Stimulated activated CD4-positive, alpha-beta T cell treated with anti-CD3 and anti-CD28 coated beads, Interleukin-1b, Interleukin-23, amount 100 ng/mL, for 1 hour (primary cell): ENCODE measurements at places on chromosomes 5 and 9.

GRCh38 chr9:71783120-71783523 is 14.8 kb upstream of the CEMIP2 start:
- peak; percentile 60 for DNase-seq

DNA sequence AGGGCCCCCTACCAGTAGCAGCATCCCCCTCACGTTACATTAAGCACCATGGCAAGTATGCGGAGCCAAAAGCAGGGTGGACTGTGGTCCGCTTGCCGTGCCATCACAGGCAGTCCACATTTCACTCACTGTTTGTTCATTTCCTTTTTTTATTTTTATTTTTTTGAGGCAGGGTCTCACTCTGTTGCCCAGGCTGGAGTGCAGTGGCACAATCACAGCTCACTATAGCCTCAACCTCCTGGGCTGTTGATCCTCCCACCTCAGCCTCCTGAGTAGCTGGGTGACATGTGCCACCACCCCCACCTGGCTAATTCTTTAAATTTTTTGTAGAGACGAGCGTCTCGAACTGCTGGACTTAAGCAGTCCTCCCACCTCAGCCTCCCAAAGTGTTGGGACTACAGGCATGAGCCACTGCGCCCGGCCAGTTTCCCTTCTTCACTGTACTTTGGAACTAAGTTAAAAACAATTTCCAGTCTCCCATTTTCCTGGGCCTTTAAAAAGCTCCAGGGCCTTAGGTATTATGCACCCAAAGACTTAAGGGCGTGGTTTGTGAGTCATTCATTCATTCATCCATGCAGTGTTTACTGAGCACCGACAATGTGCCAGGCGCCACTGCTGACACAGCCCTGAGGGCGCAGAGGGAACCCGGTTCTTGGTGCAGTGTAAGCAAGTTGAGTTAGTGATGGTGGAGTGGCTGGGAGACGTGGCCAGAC is 19.9 kb downstream of the PRRX2 start:
- DNase-seq: no peak

GRCh38 chr9:112069318-112070169 is 105.6 kb downstream of the SUSD1 start:
- DNase-seq: no peak

GRCh38 chr9:83239747-83240146 is 176.8 kb upstream of the RASEF start:
- no peak for DNase-seq

DNA sequence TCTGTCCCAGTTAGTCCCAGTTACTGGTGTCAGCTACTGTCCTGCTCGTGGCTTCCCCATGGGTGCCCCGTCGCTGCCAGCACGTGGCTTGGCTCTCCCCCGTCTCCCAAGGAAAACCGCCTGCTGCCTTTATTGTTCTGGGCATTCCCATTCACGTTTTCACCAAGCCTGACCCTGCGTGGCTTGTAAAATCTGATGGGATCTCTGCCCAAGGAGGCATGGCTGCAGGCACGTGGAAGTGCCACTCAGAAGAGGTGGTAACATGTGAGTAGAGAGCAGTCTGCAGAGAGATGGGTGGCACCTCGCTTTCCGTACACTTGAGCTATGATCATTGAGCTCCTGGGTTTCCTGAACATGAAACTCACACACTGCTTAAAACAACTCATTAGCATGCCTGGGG is 429.2 kb upstream of the KLF4 start:
- no peak for DNase-seq

DNA sequence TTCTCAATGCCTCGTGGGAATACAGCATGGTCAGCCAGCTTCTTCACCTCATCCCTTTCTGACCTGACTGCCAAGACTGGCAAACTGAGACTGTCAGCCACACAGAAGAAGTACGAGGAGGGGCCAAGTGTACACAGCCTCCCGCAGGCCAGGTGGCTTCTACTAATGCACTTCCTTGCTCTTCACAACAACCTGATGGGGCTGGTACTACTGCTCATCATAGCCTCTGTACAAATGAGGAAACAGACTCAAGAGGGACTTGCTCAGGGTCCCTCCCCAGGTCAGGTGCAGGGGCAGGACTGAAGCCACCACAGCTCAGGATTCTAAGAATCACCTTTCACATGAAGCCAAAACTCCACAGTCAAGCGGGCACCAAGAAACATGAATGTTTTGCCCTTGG is 21.3 kb downstream of the NIPAL4 start:
- no peak for DNase-seq

GRCh38 chr5:116464144-116464708 is 110.4 kb downstream of the SEMA6A start:
- DNase-seq: no peak

- DNase-seq: no peak
Measured at GRCh38 chr9:90201766-90202165, 440.9 kb downstream of the DIRAS2 start.

DNA sequence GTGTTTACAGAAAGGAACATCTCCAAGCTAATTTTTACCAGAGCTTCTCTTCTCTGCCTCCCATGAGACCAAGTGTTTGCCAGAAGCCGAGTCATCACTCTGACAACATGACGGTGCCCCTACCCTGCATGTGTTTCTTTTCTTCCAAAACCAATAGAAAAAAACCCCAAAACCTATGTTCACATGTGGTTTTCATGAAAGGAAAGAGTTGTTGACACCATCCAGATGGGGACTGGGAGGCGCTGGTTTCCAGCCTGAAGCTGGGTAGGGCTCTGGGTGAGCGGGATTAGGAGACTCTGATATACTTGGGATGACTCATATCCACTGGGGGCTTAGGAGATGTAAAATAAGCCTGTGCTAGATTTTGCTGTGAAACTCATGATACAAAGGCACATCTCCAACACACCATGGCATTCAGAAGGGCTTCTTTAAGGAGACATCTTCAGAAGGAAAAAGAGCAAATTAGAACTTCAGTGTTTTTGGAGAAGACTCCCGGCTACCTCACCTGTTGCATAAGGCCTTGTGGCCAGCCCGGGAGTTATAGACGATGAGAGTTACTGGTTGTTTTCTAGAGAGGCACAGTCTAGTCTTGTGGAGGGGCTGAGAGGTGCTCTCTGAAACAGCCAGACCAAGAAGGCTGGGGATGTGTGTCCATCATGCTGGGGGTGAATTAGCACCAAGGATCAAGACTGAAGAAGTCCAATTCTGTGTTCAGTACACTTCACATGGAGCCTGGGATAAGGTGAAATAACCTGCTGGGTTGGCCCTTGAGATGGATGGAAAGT is 108.9 kb upstream of the LHFPL2 start:
- DNase-seq: no peak

- no peak for DNase-seq
Measured at GRCh38 chr5:2914981-2915484, 163.6 kb upstream of the IRX2 start.

- no peak for DNase-seq
Measured at GRCh38 chr9:130543368-130543767, 36.0 kb upstream of the FUBP3 start.

GRCh38 chr9:93633492-93634221 is 57.3 kb downstream of the PHF2 start:
- no peak for DNase-seq

GRCh38 chr5:98296426-98296825 is 477.0 kb upstream of the RGMB start:
- no peak for DNase-seq

DNA sequence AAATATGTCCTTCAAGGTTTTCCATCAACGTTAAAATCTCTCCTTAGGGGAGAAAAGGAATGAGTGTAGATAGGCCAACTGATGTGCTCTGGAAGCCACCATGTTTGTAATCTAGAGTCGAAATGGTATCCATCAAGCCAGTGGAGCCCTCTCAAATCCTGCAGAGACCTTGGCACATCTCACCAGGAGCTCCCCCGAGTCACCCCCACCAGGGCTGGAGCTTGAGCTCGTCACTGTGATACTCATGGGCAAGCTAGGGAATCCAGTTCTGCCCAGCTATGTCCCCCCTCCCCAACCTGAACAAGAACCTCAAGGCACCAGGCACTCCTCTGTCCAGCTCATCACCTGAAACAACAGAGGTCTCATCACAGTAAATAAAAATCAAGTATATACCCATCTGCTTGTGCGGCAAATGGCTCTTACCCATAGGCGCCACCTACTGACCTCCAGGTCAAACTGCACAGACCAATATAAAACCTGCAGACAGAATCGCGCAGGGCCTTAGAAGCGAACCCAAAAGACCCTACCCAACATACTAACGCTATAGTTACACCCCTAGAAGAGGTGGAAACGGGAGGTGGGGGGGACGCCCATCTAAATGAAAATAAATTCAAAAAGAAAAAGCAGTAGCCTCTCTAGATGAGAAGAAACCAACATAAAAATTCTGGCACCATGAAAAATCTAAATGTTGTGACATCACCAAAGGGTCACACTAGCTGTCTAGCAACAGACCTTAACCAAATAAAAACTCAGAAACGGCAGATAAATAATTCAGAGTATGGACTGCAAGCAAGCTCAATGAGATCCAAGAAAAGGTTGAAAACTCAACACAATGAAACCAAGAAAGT is 75.0 kb downstream of the TTC39B start:
- no peak for DNase-seq

- no peak for DNase-seq
Measured at GRCh38 chr5:171162596-171162995, 146.5 kb upstream of the TLX3 start.

DNA sequence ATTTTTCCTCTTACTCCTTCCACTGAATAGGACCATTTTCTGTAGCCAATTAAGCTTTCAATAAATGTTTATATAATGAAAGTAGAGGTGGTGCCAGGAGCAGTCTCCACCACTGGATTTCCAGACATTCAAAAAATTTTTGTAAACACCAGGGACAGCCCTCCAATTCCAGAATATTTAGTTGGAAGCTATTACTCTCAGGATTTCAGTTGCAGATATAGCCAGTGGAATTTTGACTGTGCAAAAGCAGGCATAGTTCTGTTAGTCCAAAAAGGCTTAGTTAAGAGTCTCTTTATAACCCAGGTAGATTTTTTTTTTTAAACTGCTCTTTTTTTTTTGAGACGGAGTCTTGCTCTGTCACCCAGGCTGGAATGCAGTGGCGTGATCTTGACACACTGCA is 138.1 kb upstream of the DMRT1 start:
- DNase-seq: no peak

- no peak for DNase-seq
Measured at GRCh38 chr9:128885376-128885775, 3.4 kb downstream of the LRRC8A start.

DNA sequence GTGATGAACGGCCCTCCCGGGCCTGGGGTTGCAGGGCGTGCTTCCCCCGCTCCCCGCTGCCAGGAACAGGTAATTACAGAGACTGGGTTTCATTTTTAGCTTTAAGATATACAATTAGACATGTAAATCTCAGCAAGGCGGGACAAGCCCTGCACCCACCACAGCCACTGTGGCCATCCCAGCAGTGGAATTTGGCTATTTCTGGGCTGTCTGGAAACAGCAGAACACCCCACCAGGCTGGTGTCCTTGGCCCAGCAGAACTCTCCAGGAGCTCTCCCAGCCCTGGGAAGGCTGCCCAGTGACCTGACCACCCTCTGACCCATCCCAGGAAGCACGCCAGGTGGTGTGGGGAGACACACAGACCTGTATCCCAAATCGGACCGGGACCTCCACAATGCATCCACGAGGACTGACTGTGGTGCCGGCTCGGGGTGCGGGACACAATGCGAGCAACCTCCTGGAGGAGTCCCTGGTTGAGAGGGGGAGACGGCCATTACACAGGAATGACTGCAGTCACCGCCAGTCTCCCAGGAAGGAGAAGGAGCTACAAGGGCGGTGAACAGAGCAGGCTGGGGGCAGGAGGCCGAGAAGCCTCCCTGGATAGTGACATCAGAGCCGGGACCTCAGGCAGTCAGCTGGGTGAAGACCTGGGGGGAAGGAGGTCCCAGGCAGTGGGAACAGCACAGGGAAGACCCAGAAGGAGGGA is 17.3 kb downstream of the EEIG1 start:
- no peak for DNase-seq

DNA sequence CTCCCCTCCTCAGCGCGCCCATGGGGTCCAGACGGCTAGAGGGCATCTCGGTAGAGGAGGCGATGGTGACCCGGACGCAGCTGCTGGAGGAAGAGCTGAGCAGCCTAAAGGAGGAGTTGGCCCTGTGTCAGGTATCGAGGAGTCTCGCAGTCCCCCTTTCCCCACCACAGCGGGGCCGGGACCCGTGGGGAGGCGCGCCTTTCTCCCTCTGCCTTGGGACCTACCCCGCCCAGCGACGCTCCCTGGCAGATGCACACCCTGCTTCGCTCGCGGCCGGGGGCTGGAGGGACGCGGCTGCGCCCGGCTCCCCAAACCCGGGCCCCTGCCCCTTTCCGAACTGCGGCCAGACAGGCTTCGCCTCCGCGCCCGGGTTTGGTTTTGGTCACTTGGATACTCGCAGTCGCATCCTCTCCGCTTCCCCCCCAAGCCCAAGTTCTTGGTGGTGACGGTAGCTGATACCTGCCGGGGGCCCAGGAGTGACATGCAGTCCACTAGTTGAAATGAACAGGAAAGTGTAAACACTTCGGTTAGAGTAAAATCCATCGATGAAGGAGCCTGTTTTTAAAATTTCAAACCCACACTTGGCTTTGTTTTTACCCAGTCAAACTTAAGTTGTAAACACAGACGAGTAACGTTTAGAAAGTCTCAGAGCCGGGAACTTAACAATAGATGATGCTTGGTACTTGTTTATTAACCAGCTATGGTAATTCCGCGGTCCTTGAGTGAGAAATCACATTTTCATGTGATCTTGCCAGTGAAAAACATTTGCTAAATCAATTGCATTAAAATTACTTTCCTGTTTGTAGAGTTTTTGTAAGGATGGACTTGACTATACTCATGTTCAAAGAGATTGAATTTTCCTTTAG is 688 bp downstream of the CNTLN start:
- no peak for DNase-seq

DNA sequence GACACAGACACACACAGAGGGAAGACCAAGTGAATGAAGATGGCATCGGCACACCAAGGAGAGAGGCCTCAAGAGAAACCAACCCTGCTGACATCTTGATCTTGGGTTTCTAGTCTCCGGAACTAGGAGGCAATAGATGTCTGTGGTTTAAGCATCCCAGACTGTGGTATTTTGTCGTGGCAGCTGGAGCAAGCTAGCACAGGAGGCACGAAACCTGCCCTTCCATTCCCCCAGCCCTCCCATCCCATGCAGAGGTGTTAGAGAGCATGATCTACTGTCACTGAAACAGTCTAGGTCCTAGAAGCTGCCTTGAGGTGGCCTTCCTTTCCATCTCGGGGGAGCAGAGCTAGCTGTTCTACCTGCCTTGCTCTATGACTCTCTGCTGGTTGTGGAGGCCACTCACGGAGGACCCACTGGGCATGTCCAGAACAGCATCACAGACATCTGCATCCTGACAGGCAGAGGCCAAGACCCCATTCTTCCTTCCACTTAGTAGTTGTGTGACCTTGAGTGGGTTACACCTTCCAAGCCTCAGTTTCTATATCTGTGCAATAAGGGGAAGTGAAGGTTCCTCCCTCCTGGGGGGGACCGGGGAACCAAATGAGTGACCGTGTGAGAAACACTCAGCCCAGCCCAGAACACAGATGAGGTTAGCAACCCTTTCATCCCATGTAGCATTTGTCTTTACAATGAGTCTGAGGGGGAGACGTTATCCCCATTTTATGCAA is 134.3 kb upstream of the BOD1 start:
- no peak for DNase-seq

DNA sequence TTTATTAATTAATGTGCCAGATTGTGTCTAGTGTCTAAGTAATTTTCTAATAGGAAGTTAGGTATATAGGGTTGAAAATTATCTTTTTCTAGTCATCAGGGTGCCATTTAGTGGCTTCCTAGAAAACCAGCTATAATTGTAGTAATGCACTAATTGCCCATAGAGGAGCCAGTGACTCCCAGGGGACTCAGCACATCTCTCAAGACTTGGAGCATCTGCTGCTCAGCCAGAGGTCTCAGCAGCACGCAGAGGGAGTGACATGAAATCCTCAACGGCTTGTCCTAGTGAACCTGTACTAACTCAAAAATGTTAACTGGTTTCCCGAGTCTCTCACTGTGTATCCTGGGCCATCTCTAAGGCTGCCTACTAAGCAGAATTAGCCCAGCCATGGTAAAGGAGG is 78.2 kb upstream of the MAN2A1 start:
- no peak for DNase-seq
